Hair follicular keratinocyte (primary cell): ENCODE measurements at places on chromosomes 7 and 10. TPM values are rescaled to one million over a fixed set of nuclear protein-coding genes. Genes with fewer than 3 reads are reported as not detected.

The CALML3 gene
- total RNA-seq, result 58.4 and 62.7 TPM in 2 replicates

The ABHD11 gene
- total RNA-seq, result 17.0 and 29.6 TPM in 2 replicates

The DUS4L gene
- 9.9 and 12.4 TPM in 2 replicates for total RNA-seq

The ZSCAN25 gene
- 5.6 and 10.6 TPM in 2 replicates for total RNA-seq

The CUX1 gene
- 13.5 and 28.3 TPM in 2 replicates for total RNA-seq

The GDF10 gene
- not detected in 2 replicates for total RNA-seq

The OTUD1 gene
- 9.3 and 10.2 TPM in 2 replicates for total RNA-seq

The CDC123 gene
- 101 and 120 TPM in 2 replicates for total RNA-seq

The ANKRD30A gene
- not detected in 2 replicates for total RNA-seq

The SPDYE17 gene
- not detected in 2 replicates for total RNA-seq

The TMEM176B gene
- not detected in 2 replicates for total RNA-seq

The XRCC2 gene
- 2.3 and 4.6 TPM in 2 replicates for total RNA-seq

The MRPS33 gene
- 42.2 and 50.4 TPM in 2 replicates for total RNA-seq

The PPP1R17 gene
- total RNA-seq, result not detected in 2 replicates

The CYP2C9 gene
- total RNA-seq, result not detected in 2 replicates

The DMBT1 gene
- 0.08 and 0.27 TPM in 2 replicates for total RNA-seq

The PPP1R9A gene
- not detected in 2 replicates for total RNA-seq

The MUC3A gene
- not detected in 2 replicates for total RNA-seq

The CLRN3 gene
- not detected in 2 replicates for total RNA-seq

The OR2A12 gene
- not detected in 2 replicates for total RNA-seq

The FAM237B gene
- total RNA-seq, result not detected in 2 replicates

The BLNK gene
- 0.31 and 0.87 TPM in 2 replicates for total RNA-seq
